ENCODE measurements at places on chromosomes 4 and X. TPM values are rescaled to one million over a fixed set of nuclear protein-coding genes. Genes with fewer than 3 reads are reported as not detected.

The NPNT gene
- 3.0 TPM for polyA plus RNA-seq

The FAAH2 gene
- polyA plus RNA-seq, result 3.8 TPM

The TRIM75 gene
- polyA plus RNA-seq, result not detected

The SLIT2 gene
- 1.2 TPM for polyA plus RNA-seq

The SERTM2 gene
- polyA plus RNA-seq, result 0.60 TPM

The TMPRSS11B gene
- polyA plus RNA-seq, result not detected

The SOX3 gene
- polyA plus RNA-seq, result not detected

The MND1 gene
- polyA plus RNA-seq, result 7.1 TPM

The PPP1R3F gene
- 2.2 TPM for polyA plus RNA-seq

The TCEAL6 gene
- not detected for polyA plus RNA-seq

The TMEM185A gene
- 11.7 TPM for polyA plus RNA-seq

Data from sigmoid colon (tissue), 7 donors.